ENCODE measurements at places on chromosomes 12 and 14.

DNA sequence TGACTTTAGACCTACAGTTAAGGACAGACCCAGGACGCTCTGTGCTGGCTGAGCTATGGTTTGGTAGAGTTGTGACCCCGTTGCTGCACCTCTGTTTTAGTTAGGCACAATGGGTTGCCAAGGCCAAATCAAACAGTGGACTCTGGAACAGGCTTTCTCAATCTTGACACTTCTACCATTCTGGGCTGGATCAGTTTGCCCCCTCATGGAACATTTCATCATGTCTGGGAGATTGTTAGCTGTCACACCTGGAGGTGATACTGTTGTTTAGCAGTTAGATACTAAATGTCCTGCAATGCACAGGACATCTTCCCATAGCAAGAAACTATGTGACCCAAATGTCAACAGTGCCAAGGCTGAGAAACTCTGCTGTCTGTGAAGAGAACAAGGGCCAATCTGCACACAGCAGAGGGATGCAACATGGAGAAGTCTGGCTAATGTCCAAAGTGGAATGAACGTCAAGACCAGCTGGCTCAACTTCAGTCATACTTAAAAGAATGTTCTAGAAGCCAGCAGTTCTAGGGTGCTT is 65.6 kb upstream of the DICER1 start:
- no peak for DNase-seq

GRCh38 chr12:112823582-112824149 is 32.1 kb downstream of the RPH3A start:
- DNase-seq = no peak

GRCh38 chr12:106710143-106710893 is 64.2 kb upstream of the RIC8B start:
- DNase-seq = no peak

DNA sequence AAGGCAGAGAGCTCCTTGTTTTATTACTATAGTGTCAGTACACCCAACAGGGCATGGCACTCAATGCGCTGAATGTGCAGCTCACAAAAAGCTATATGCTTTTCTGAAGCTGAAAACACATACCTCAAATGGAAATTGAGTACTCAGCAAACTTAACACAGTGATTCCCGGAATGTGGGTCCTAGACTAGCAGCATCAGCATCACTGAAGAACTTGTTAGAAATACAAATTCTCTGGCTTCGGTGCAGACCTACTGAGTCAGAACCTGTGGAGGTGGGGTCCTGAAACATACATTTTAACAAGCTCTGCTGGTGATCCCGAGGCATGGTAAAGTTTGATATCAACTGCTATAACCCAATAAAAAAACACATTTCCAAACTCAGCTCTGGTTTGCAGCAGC is 14.9 kb downstream of the RERG start:
- DNase-seq = no peak

DNA sequence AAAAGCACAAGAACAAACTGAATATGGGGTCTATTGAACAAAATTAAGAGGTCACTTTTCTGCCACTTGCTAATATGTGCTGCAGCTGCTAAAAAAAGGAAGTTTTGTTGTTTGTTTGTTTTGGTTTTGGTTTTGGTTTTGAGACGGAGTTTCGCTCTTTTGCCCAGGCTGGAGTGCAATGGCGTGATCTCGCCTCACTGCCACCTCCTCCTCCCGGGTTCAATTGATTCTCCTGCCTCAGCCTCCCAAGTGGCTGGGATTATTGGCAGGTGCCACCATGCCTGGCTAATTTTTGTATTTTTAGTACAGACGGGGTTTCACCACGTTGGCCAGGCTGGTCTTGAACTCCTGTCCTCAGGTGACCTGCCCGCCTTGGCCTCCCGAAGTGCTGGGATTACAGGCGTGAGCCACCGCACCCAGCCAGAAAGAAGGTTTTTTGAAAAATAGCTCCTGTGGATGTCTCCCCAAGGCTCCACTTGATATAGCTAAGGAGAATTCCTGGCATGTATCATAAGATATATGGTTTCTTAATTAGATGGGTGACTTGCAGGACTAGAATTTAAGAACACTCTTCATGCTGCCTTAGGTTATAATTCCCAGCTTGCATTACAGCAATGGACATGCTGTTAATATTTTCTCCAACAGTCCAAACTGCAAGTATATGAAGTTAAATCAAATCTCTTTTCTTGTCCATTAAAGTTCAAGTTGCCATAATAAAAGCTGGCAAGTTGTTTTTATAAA is 237.6 kb upstream of the AMIGO2 start:
- peak; percentile 30 for DNase-seq

DNA sequence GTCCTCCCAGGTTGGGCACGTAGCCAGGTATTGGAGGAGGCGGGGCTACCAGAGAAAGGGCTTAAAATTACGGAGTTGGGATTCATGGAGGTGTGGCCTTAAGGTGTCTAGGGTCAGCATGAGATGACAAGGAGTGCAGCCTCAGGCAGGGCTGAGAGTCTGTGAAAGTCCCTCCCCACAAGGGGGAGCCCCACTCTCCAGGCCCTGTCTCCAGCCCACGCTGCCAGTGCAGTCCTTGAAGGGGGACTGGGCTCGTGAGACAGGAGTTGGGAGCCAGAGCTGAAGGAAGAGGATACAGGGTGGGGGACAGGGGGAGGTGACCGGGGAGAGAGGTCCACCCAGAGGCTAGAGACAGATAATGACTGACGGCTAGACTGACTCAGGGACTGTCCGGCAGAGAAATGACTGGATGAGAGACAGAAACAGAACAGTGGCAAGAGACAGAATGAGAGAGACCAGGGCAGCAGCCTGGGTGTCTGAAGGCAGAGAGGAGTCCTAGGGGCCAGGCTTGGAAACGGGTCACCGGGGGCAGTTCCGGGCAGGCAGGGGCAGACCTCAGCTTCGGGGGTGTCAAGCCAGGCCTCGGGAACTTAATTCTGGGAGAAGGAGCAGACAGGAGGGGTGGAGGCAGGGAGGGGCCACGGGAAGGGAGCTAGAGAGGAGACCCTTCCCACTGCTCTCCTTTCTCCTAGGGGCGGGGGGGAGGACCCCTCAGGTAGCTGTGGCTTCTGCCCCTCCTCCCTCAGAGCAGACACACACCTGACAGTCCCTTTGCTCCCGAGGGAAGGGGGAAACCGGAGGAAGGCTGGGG is 970 bp downstream of the CDH24 start:
- DNase-seq = peak; percentile 72

GRCh38 chr12:19746471-19746870 is 307.2 kb downstream of the AEBP2 start:
- DNase-seq = no peak

- no peak for DNase-seq
Observed at GRCh38 chr14:59424341-59425071, 40.7 kb downstream of the GPR135 start.

DNA sequence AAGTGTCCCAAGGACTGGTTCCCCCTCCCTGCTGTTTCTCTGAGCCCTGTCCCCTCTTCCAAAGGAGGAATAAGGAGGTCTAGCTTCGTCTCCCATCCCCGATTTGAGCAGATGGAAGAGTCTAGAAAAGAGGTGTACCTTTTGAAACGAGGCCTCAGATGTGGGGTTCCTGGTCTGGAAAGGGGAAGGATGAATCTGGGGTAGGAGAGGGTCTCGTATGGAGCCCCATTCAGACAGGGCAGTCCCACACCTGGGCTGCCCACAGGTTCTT is 13.3 kb downstream of the MEG3 start:
- DNase-seq = no peak

GRCh38 chr14:105091517-105092170 is 26.4 kb upstream of the GPR132 start:
- DNase-seq = no peak

DNA sequence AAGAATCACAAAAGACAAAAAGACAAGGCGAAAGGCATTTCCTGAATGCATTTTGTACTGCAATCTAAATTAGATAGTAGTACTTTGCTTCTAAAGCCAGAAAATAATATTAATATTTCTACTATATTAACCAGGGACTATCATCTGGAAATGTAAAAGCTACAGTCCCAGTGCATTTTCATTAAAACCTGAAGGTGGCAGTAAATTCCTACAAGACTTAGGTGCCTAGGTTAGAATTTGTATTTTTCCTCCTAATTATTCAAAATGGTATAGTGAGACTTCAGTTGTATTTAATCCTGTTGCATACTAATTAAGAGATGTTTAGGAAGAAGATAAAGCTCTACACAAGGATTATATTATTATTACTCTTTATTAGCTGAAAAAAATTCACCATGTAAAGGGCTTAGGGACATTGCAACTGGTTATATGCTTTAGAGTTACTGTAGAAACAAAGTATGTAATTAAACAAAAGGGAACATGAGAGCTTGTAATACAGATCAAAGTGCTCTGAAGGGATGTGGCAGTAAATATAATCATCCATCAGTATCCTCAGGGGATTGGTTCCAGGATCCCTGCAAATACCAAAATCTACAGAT is 53.6 kb downstream of the BRMS1L start:
- DNase-seq = peak; percentile 24

- no peak for DNase-seq
Observed at GRCh38 chr14:64685371-64686281, 18.6 kb upstream of the PLEKHG3 start.

DNA sequence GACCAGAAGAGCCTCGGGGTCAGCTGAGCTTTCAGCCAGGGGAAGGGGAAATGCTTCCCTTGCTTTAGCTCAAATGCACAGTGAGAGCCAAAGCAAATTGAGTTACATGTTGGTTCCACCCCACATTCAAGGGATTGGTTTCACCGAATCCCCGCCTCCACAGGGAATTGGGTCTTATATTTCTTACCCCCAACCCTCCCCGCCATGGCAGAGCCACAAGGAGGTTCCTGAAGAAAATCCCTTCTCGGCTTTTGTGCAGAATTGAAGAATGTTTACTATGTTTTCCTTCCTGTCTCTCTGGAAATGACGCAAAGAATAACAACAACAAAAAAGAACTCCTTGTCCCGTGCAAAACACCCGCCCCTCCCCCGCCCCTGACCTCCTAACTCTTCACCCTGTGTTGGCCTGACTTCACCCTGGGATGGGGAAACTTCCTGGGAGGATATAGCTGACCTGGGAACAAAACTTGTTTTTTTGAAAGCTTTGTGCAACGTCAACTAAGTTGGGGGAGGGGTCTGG is 21.9 kb upstream of the CIPC start:
- DNase-seq = no peak

GRCh38 chr14:61034416-61035120 is 53.5 kb downstream of the SLC38A6 start:
- peak; percentile 59 for DNase-seq

- DNase-seq = no peak
Observed at GRCh38 chr12:116502141-116502725, 56.9 kb upstream of the MAP1LC3B2 start.

DNA sequence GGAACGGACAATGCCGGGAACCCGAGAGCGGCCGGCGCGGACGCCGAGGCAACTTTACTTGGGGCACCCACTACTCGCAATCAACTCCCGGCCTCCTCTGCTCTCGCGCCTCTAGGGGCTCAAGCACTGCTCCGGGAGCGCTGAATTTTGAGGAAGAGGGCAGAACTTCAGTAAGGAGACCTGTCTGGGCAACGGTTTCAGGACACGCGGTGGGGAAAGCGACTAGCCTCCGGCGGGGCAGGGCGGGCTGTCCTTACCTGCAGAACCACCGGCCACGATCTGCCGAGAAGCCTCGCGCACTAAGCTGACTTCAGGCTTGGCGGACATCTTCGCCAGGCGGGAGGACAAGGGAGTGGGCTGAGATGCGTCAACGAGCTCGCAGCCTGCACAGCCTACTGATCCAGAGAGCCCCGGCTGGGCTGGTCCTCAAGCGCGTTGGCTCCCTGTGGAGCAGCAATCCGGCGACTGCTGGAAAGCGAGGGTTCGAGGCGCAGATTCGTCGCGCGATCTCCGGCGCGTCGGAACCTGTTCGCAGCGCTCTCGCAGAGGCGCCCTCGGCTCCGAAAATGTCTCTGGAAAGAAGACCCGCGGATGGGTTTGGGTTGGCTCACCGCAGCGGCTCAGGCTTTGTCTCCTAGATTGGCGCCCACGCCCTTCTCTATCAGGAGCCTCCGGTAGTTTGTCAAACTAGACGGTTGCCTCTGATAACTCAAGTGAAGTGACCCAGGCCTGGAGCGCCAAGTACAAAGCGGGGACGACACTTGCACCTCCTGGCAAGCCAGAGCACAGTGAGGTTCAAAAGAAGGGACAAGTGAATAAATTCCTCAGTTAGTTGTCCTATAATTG is at the start of gene SLC25A21:
Gene SLC25A21 (minus strand): TSS at position 583 of the 846 bp plus-strand sequence.
- no peak for DNase-seq

GRCh38 chr14:31283153-31283552 is 75.6 kb upstream of the HECTD1 start:
- no peak for DNase-seq

- peak; percentile 8 for DNase-seq
Observed at GRCh38 chr12:30694412-30695198, 1.1 kb downstream of the IPO8 start.

DNA sequence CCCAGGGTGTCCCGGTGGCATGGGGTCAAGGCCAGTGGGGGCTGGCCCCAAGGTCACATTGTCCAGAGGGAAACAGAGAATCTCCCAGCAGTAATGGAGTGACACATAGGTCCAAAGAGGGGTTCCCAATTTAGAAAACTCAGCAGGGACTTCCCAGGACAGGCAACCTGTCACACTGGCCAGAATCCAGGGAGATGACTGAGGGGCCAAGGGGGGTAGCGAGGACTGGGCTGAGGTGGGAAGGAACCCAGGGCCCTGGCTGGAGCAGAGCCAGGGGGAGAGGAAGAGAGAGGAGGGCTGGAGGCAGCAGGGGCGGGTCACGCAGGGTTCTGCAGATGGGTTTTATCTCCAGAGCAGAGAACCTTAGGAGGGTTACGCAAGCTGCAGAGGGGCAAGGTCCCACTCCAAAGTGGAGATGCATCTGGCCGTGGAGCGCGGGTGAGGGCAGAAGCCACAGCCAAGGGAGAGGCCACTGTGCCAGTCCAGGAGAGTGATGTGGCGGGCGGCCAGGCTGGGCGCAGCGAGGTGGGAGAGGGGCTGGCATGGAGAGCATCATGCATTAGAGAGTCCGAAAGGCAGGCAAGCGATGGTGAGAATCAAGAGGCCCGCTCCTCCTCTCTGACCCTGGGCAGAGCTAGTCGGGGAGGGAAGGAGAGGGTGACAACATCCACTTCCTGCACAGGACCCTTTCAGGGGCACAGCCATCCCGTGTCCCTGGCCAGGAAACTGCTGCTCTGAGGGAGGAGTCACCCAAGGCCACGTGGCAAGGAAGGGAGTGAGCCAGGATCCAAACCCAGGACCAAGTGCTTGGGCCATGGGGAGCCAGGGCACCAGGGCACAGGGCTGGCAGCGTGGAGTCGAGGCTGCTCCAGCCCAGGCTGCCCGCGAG is 29.0 kb downstream of the NCOR2 start:
- no peak for DNase-seq

- DNase-seq = peak; percentile 21
Observed at GRCh38 chr14:64722842-64723447, 18.7 kb downstream of the PLEKHG3 start.

DNA sequence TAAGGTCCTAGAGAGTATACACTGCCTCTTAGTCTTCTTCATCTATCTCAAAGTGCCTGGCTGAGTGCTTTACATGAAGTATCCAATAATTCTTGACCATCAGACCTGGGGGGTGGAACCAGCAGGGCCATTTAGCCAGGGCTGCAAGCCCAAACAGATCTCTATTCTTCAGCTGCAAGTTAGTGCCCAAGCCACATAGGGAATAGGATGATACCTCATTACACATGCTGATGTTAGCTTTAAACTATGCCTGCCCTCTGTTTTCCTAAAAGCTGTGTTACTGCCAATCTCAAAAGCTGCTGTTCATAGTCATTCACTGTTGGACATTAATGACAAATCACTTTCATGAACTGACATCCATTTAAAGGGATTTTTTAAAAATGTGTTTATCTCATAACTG is 16.7 kb upstream of the IFNG start:
- DNase-seq = no peak

- peak; percentile 3 for DNase-seq
Observed at GRCh38 chr12:125549836-125550235, 484.6 kb downstream of the AACS start.

- no peak for DNase-seq
Observed at GRCh38 chr14:97074456-97074855, 277.3 kb downstream of the VRK1 start.

Measured in activated CD4-positive, alpha-beta T cell treated with anti-CD3 and anti-CD28 coated beads, Interleukin-2, amount 50 U/mL, for 16 hours (primary cell).